ENCODE measurements at places on chromosomes 7 and 10.
A peak's percentile ranks its signal among the peaks of the same experiment; 100 is the strongest.

DNA sequence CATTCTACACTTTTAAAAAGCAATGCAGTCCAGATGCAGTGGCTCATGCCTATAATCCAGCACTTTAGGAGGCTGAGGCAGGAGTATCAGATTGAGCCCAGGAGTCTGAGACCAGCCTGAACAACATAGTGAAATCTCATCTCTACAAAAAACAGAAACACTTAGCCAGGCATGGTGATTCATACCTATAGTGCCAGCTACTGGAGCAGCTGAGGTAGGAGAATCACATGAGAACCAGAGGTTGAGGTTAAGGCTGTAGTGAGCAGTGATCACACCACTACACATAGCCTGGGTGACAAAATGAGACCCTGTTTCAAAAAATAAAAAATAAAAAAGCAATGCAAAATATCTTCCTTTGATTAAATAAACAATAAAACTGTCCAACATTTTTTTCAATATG lies 205.2 kb downstream of the GRM8 start:
- no peak for DNase-seq

GRCh38 chr7:28556025-28556424 lies 143.7 kb downstream of the CREB5 start:
- no peak for DNase-seq

- DNase-seq, result no peak
Measured at GRCh38 chr7:21768279-21768678, 177.4 kb downstream of the CDCA7L start.

DNA sequence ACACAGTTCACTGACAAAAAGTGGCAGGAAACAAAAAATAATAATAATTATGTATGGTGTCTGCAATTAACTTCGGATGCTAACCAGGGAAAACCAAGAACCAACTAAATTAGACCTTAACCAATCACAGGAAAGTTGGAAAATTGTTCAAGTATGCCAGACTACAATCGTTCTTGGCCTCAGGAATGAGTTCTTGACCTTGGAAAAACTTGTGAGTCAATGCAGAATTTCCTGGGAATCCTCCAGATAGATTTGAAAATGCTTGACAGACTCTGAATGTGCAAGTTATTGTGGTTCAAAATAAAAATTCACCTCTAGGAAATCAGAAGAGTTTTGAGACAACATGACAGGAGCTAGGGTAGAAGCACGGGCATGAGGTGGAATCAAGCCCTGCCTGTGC lies 171.5 kb downstream of the C7orf25 start:
- no peak for DNase-seq

DNA sequence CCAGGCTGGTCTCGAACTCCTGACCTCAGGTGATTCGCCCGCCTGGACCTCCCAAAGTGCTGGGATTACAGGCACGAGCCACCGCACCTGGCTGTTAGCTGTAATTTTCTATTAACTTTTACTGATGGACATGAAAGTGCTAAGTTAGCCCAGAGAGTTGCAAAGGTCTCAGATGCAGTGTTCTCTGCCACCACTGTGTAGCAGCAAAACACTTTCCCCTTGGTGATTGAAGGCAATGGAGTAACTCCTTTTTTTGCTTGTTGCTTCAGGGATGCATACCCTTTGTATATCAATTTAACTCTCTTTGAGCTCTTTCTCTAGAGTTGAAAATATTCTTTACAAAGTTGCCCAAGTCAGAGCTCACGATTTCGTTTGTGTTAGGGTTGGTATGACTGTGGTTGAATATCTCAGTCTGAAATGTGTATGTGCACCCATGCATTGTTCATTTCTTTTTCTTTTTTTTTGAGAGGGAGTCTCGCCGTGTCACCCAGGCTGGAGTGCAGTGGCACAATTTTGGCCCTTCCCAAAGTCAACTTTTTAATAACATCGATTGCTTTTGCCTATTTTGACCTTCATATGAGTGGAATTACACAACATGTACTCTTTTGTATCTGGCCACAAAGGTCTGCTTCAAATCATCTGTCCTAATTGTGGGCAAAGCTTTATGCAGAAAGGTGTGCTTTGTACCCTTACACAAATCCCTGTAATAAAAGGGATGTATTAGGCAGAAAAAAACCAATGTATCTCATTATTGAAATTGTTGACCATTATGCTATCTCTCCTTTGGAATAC lies 52.6 kb downstream of the GTF2I start:
- no peak for DNase-seq

GRCh38 chr7:112572669-112573301 lies 92.0 kb downstream of the LSMEM1 start:
- DNase-seq, result peak; percentile 8

- no peak for DNase-seq
Measured at GRCh38 chr7:36208426-36208825, 55.4 kb downstream of the EEPD1 start.

GRCh38 chr7:101226721-101227120 lies 8.8 kb downstream of the ZNHIT1 start:
- no peak for DNase-seq

GRCh38 chr10:47137311-47137851 lies 162.6 kb upstream of the GDF10 start:
- DNase-seq, result no peak

DNA sequence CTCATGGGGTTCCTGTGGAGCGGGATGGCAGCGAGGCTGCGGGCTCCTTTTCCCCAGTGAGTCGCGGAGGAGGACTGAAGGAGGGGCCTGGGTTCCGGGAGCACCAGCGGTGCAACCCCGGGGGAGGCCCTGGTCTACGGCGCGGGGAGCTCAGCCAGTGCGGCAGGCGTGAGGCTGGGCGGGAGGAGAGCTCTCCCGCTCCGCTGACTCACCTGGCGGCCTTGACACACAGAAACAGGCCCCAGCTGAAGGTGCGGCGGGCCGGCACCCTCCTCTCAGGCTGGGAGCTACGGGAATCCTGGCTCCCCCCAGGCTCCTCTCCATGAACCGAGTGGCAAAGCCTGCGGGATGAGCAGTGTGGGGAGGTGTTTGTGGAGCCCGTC lies 6.8 kb upstream of the NOM1 start:
- DNase-seq, result no peak

DNA sequence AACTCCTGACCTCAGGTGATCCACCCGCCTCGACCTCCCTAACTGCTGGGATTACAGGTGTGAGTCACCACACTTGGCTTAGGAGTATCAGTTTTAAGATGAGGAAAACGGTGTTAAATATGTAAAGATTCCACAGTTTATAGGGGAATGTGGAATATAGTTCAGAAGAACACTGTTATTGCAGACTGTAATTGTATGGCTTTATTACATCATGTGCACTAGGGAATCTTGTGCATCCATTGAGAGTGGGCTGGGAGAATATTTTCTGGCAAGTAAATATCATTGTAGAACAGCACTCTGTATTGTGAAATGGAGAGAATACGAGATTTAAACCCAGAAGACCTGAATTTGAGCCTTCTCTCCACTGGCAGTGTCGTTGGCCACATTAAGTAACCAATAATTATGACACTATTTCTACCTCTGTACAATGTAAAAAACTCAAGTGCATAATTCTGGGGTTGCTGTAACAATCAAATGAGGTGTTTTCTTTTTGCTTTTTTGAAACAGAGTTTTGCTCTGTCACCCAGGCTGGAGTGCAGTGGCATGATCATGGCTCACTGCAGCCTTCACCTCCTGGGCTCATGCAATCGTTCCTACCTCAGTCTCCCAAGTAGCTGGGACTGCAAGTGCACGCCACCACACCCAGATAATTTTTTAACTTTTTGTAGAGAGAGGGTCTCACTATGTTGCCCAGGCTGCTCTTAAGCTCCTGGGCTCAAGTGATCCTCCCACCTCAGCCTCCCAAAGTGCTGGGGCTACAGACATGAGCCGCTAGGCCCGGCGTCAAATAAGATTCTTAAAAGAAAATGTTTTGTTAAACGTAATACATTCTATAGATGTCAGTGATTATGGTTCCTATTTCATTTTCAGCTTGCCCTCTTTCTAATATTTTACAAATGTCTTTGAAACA lies 12.0 kb upstream of the PARD3 start:
- DNase-seq, result no peak

- peak; percentile 2 for DNase-seq
Measured at GRCh38 chr10:62735464-62736167, 68.9 kb upstream of the ADO start.

GRCh38 chr7:22049766-22050500 lies 104.2 kb upstream of the CDCA7L start:
- no peak for DNase-seq

DNA sequence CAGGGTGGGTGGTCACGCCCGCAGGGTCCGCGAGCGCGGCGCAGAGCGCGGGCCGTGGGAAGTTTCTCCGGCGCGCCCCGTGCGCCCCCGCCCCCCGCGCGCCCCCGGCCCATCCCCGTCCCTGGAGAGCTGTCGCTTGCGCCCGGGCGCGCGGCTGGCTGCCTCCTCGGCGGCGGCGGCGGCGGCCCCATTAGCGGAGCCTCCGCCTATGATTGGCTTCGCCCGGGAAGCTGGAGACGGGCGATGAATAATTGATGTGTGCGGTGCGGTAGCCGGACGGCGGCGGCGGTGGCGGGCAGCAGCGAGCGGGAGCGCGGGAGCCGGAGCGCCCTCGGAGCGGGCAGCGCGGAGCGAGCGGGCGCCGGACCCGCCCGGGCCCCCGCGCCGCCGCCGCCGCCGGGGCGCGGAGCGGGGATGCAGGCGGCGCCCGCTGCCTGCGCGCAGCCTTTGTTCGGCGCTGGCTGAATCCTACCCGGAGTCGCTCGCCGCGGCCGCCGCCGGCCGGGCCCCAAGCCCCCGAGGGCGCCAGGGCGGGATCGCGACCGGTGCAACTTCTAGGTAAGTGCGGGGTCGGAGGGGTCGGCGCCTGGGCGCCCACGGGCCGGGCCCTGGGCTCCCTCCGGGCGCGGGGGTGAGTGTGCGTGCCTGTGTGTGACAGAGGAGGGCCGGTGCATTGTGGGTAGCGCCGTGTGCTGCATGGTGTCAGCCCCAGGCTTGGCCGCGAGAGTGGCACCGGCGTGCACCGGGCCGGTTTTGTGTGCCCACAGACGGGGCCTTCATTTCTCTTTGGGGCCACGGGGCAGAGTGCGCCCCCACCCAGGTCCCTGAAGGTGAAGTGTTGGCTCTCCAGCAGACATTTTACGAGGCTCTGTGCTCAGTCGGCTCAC lies 103.8 kb upstream of the PPIF start:
- no peak for DNase-seq

DNA sequence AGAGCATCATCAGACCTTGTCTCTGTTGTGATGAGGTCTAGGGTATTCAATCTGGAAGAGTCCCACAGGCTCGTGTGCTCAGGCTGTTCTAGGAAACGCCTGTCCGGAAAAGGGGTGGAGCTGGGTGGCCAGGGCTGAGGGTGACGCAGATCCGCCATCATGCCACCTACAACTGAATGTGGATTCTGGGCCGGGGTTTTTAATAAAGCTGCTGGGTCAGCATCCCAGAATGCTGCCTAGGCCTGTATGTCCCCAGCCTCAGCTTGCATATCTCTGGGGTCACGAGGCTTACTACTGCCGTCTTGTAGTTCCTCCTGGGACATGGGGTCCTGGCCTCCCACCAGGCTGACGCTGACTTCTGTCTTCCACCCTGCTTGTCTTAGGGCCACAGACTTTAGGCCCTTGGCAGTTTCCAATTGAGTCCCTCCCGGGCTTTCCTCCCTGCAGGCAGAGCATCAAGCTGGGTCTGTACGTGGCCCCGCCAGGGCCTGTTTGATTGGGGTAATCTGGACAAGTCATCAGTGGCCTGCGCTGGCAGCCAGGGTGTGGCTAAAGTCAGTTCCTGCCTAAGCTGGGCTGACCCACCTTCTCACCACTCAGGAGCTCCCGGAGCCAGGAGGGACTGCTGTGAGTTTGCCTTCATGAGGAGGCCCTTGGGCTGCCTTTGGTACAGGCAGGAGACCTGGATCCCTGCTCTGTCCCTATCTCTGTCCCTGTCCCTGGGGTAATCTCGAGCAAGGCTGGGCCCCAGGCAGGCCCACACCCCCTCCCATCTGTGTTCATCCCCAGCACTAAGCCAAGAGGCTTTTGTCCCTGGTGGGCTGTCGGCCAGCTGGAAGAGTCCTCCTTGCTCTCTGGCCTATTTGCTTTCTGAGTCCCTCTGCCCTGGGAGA lies 79.9 kb downstream of the ZMIZ1 start:
- peak; percentile 90 for DNase-seq

- DNase-seq, result no peak
Measured at GRCh38 chr7:70178787-70179186, 580.5 kb downstream of the AUTS2 start.

GRCh38 chr7:21160401-21160800 lies 267.5 kb upstream of the SP4 start:
- DNase-seq, result no peak

DNA sequence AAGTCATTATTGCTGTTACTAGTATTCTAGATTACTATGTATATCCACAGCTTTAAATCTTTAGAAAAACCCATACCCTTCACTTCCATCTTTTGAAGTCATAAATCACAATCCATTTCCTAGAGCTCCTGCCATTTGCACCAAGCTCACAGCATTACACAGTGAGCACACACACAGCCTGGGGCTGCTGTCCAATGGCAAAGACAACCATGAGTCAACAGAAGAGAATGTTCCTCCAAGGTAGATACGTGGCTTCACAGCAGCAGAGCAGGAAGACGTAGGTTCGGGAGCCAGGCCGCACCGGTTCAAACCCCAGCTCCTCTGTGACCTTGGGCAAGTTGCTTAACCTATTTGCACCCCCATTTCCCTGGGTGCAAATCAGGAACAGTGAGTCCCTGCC lies 234.6 kb downstream of the DIP2C start:
- no peak for DNase-seq

GRCh38 chr7:86863452-86863851 lies 196.0 kb downstream of the ELAPOR2 start:
- no peak for DNase-seq

- DNase-seq, result no peak
Measured at GRCh38 chr10:31926765-31927564, 1.7 kb downstream of the ARHGAP12 start.

- DNase-seq, result no peak
Measured at GRCh38 chr10:90480466-90480865, 377.4 kb downstream of the HTR7 start.

- no peak for DNase-seq
Measured at GRCh38 chr7:151252561-151252835, 4.0 kb upstream of the SMARCD3 start.

- no peak for DNase-seq
Measured at GRCh38 chr7:122556873-122557542, 141.9 kb downstream of the RNF133 start.

DNA sequence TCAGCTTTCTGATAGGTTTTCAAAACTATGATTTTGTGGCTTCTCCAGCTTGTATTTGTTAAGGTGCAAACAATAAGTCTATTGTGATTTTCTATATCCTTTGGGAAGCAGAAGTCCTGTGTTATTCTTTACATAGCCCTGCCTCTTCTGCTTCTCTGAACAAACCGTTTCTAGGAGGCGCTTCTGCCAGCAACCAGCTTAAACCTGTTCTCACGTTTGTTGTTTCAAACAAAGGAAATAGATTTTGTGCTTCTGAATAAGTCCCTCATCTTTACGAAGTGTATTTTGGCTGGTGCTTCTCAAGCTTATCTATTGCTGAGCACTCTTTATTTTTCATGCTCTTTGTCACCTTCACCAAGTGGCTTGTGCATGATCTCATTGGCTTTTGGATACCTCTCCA lies 61.0 kb downstream of the VTI1A start:
- DNase-seq, result no peak

Measured in hematopoietic multipotent progenitor cell treated with erythropoietin and hydrocortisone succinate and interleukin-3 and kit ligand, for 8 days (in vitro differentiated cells).